ENCODE measurements at places on chromosomes 2 and 18.

GRCh38 chr2:72625366-72625765 is 200.5 kb downstream of the EXOC6B start:
- H3K4me1 ChIP-seq: no peaks in the 10 kb centered on the region
- DNase-seq: no peak
- H3K27me3 ChIP-seq: no peaks in the 10 kb centered on the region
- H3K36me3 ChIP-seq: no peaks in the 10 kb centered on the region
- H3K4me3 ChIP-seq: no peak overlapping the region
- no peak overlapping the region for H3K27ac ChIP-seq

GRCh38 chr2:24580561-24580960 is 89.5 kb downstream of the NCOA1 start:
- H3K27ac ChIP-seq: no peak overlapping the region
- no peak for DNase-seq
- no peaks in the 10 kb centered on the region for H3K36me3 ChIP-seq
- no peaks in the 10 kb centered on the region for H3K27me3 ChIP-seq

GRCh38 chr2:46951290-46952064 is 35.9 kb upstream of the MCFD2 start:
- H3K27ac ChIP-seq: no peak overlapping the region
- no peak for DNase-seq
- no peak overlapping the region for H3K4me3 ChIP-seq
- H3K36me3 ChIP-seq: peaks cover 53% of the 10 kb centered on the region

DNA sequence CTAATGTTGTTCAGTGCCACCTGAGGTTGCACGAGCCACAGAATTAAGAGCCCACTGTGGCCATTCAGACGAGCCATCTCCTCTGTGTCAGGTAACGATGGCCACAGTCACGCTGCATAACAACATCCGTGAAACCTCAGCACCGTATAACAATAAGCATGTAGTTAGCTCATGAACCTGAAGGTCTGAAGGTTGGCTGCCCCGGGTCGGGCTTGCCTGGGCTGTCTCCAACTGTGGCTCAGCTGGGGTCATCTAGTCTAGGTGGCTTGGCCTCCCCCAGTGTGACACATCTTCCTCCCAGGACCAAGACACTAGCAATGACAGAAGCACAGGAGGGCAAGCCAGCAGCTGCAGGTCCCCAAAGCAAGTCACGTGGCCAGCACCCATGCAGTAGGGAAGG is 258.0 kb downstream of the GLI2 start:
- no peaks in the 10 kb centered on the region for H3K36me3 ChIP-seq
- DNase-seq: no peak
- no peak overlapping the region for H3K27ac ChIP-seq

- no peaks in the 10 kb centered on the region for H3K36me3 ChIP-seq
- H3K27me3 ChIP-seq: no peaks in the 10 kb centered on the region
- peaks cover 29% of the 10 kb centered on the region for H3K4me1 ChIP-seq
- H3K4me3 ChIP-seq: no peak overlapping the region
- peak overlapping the region; percentile 94 for H3K27ac ChIP-seq
Measured at GRCh38 chr2:20578266-20578894, 72.5 kb downstream of the HS1BP3 start.
